ENCODE measurements at places on chromosomes 1 and 21. TPM values are rescaled to one million over a fixed set of nuclear protein-coding genes. Genes with fewer than 3 reads are reported as not detected.

IFNGR2 gene
- 31.8 TPM for total RNA-seq

CFHR3 gene
- not detected for total RNA-seq

EPS8L3 gene
- not detected for total RNA-seq

CLCA1 gene
- not detected for total RNA-seq

IBA57 gene
- 10.8 TPM for total RNA-seq

SPATA17 gene
- under 0.01 TPM for total RNA-seq

BRINP3 gene
- under 0.01 TPM for total RNA-seq

ADORA3 gene
- 0.54 TPM for total RNA-seq

APP gene
- total RNA-seq: 126 TPM

DEPDC1 gene
- total RNA-seq: 0.54 TPM

SPRR5 gene
- total RNA-seq: not detected

IQGAP3 gene
- total RNA-seq: 1.9 TPM

PGLYRP4 gene
- 0.27 TPM for total RNA-seq

MAP7D1 gene
- 105 TPM for total RNA-seq

MSH4 gene
- total RNA-seq: 0.27 TPM

CLDN14 gene
- not detected for total RNA-seq

NCAM2 gene
- under 0.01 TPM for total RNA-seq

ILDR2 gene
- 0.27 TPM for total RNA-seq

NBPF6 gene
- under 0.01 TPM for total RNA-seq

TRAF3IP3 gene
- 32.9 TPM for total RNA-seq

PTGFR gene
- not detected for total RNA-seq

VHLL gene
- not detected for total RNA-seq

ZNF695 gene
- total RNA-seq: 1.3 TPM

RPTN gene
- total RNA-seq: not detected

GPR61 gene
- 0.27 TPM for total RNA-seq
